ENCODE measurements at places on chromosomes 6 and 20.

- DNase-seq: no peak
Observed at GRCh38 chr6:170344631-170345576, 38.3 kb downstream of the FAM120B start.

GRCh38 chr20:9290331-9290730 is 221.4 kb downstream of the PLCB4 start:
- no peak for DNase-seq

- DNase-seq: no peak
Observed at GRCh38 chr6:121008553-121008952, 325.7 kb downstream of the TBC1D32 start.

- DNase-seq: no peak
Observed at GRCh38 chr6:6545616-6546317, 42.8 kb upstream of the LY86 start.

DNA sequence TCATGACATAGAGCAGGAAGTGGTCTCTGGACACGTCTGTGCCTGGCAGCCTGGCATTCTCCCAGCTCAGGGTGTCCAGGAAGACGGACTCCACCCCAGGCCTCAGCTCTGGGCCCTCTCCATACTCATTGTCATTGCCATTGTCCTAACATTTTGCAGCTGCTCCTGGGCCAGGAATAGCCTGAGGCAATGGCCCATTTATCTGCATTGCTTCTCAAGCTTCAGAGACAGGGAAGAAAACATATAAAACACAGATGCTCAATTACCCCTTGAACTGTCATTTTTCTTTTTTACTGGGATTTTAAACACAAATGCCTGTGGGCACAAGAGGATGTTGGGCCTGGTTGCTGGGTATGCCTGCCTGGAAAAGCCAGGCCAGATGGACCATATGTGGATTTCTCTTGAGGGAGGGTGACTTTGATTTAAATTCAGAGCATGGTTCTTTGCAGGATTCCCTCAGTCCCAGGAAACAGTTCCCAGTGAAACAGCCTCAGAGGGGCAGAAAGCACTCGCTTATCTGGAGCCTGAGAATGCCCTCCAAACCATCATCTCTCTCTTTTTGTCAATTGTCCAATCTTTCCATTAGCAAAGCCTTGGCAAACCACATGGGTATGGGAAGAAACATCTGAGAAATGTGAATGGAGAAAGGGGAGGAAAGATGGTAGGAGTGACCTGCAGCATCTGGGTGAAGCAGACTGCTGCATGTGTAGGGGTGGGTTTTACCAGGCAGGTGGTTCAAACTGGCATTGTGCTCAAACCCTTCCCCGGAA is 17.9 kb downstream of the LAMP5 start:
- DNase-seq: no peak
